T-helper 1 cell (primary cell): ENCODE measurements at places on chromosomes 3 and 15.

GRCh38 chr3:73772076-73772886 lies 147.5 kb upstream of the PDZRN3 start:
- no peak for DNase-seq

GRCh38 chr3:14472471-14473351 lies 67.4 kb downstream of the GRIP2 start:
- DNase-seq = no peak

DNA sequence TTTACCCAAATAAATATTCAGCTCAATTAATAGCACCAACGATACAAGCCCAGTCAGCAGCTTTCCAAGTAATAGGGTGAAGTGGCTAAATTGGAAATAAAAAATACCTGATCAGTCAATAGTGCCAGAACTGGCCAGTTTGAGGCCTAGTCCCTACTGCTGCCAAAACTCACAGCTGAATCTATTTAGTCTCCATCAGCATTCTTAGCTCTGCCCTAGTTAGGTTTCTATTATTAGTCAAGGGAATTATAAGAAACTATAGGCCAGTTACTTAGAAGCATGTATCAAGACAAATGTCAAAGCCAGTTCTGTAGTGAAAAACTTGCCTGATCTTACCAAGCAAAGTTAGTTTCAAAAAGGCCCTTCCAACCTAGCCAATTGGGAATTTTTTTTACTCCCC lies 146.2 kb upstream of the ZBTB20 start:
- no peak for DNase-seq

DNA sequence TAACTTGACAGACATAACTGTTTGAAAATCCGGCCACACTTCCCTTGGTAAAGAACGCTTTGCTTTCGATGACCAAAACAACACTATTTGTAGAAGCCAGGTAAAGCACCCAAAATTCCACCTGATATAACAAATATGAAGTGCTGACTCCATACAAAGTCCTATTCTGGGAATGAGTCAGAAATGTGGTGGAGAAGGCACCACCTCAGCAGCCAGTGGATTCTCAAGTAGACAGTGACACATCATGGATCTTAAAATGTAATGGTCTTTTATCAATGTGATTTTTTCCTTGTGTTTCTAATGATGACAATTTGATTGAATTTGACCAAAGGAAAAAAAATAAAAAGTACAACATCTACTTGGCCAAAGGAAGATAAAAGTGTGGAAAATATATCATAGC lies 135.0 kb upstream of the WNT5A start:
- no peak for DNase-seq

GRCh38 chr3:27056326-27056725 lies 312.9 kb downstream of the NEK10 start:
- DNase-seq = no peak

- no peak for DNase-seq
Measured at GRCh38 chr3:16132190-16132589, 42.3 kb upstream of the GALNT15 start.

DNA sequence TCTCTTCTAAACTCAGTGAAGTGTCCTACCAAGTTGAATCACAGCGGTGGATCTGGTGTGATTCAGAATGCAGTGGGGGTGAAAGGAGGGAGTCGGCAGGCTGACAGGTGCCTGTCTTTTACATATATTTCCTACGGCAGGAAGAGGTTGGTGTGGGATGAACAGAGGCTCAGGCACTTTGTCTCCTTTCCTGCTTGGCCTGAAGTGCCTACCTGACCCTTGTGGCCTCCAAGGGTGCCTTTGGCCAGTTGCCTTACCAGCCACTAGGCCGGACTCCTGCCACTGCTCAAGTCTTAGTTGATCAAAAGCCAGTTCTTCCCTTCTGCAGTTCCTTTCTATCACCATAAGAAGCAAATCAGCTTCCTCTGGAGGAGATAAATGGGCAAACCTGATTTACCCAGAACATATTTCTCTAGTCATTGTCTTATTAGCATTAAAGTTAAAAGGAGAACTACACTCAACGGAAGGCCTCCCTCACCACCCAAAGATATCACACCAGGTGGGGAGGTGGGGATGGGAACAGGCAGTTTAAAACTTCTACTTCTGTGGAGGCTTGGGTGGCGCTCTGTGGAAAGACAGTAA lies 52.1 kb downstream of the CRTC3 start:
- DNase-seq = no peak

DNA sequence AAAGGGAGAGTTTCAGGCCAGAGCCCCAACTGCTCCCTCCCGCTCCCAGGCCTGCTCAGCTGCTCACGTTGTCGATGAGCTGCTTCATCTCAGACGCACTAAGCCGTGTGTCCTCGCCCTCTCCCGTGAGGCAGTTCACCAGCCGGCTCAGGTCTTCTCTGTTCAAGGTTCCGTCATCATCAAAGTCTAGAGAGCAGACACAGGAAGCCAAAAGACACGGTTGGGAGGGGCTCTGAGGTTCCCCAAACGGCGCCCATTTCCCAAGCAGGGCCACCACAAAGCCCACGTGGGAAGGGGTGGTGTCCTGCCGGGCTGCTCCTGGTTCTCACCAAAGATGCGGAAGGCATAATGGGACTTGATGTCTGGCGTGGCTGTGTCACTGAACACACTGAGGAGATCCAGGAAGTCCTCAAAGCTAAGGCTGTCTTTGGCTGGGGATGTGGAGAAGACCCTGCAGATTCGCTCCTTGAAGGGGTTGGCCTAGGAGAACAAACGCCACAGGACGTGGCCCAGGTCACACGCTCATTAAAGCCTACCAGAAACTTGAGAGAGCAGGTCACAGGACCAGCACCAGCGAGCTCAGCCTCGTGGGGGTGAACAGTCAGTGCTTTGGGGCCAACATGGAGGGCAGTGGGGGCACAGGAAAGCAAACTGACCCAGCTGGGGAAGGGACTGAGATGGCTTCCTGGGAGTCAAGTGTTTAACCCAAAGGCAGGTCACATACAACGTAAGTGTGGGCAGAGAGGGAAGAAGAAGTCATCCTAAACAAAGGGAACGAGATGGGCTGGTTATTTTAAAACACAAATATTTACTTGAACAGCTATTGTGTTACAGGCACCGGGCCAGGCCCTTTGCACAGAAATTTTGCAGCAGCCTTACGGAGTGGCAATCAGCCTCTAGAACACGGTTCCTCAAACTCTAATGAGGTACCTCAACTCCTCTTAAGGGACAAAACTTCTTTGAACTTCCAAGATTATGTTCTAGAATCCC lies 2.4 kb downstream of the CIB1 start:
- peak; percentile 81 for DNase-seq

GRCh38 chr15:59020322-59020721 lies 32.9 kb downstream of the RNF111 start:
- no peak for DNase-seq

DNA sequence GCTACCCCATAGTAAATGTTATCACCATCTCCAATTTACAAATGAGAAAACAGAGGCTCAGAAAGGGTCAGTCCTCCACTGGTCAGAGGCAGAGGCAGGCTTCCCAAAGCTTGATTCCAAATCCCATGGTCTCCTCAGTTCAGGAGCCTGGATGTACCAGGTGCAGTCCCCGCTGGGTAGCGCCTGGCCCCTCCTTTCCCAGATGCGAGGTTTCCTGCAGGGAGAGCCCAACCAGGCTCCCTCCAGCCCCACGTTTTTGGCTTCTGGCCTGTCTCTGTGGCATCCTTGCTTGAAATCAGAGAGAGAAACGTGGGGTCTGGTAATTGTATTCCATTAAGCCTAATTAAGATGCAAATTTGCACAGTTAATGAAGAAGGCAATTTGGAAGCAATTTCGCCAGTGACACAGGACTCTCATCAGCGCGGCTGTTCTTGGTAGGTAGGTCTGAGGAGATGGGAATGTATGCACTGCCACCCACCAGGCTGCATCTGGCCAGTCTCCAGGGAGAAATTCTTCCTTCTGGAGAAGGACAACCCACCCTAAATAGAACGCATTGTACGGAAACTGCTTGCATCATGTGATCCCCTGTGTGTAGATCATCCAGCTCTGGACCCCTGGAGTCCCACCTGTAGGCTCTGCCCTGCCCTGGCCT lies 50.5 kb downstream of the HRH1 start:
- DNase-seq = no peak

GRCh38 chr15:73962433-73962832 lies 29.7 kb downstream of the STOML1 start:
- DNase-seq = no peak

GRCh38 chr3:184827572-184827971 lies 15.6 kb downstream of the VPS8 start:
- DNase-seq = no peak

DNA sequence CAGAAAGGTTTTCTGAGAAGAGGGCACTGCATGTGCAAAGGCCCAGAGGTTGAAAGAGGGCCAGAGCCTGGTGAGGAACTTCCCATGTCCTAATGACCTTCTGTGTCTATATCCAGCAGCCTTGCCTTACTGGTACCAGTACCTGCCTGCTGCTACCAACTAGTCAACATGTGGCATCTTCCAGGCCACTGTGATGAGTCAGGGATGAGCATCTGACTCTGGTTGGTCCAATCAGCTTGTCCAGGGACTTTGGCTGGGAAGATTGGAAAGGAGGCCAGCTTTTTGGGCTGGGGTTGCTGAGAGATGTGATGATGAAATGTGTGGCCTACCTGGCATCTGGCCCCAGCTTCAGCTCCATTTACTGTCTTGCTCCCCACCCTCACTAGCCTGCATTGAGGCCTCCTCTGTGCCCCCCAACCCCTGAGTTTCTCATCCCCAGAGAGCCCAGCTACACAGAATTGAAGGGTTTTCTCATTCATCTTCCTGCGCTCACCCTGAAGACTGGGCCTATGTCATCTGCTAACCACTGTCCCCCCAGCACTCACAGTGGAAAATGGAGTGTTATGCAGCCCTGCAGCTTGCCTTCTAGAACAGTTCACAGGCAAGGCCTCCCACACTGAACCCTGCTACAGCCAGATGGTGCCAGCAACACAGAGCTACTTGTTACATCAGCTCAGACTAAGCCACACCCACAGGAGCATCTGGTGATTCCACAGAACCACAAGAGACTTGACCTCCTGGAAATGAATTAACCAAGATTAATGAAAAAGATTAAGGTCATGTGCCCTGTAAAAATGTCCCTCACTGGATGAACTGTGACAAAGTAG lies 1.3 kb upstream of the TWF2 start:
- peak; percentile 35 for DNase-seq

GRCh38 chr3:157248590-157249422 lies 88.9 kb upstream of the CCNL1 start:
- DNase-seq = no peak

GRCh38 chr3:154040283-154040682 lies 80.9 kb upstream of the ARHGEF26 start:
- no peak for DNase-seq

DNA sequence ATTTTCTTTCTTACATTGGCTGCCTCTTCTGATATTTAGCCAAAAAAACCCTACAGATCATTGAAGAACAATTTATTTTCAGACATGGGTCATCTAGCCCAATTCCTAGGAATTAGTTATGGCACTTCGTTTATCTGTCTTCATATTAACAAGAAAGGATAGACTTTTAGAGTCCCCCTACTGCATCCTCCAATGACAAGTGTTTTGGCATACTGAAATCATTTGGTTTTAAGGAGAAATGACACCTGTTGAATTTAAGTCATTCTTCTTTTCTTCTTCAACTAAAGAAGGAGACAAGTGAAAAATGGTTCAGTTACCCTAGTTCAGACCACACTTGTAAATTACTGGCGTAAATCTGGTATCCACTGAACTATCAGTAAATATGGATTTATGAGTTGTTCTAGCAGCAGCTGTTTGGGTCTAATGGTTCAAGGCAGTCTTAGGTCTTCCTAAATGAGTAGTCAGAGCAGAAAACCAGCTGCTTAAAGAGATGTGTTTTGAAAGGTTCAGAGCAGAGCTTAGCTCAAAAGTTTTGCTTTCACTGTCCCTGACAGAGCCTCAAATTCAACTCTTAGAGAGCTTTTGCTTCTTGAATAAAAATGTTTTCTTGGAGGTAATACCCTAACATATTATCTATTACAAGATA lies 5.6 kb downstream of the VGLL3 start:
- DNase-seq = no peak

DNA sequence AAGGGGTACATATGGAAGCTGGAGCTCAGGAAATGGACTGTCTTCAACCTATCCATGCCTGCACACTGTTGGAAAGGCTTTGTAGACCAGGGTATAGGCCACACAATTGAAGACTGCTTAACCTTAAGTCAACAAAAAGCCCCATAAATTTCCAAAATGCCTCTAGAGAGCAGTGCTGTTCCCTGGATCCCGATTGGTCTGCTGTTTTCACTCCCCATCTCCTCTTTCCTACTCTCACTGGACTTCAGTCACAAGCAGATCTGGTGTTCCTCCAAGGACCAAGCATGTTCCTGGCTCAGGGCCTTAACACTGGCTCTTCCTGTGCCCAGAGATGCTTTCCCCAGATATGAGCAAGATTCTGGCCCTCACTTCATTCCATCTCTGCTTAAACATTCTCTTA lies 22.8 kb upstream of the LRRC34 start:
- DNase-seq = no peak

GRCh38 chr15:39530480-39531342 lies 50.2 kb upstream of the THBS1 start:
- DNase-seq = no peak

- peak; percentile 23 for DNase-seq
Measured at GRCh38 chr3:72482589-72483321, 365.5 kb downstream of the SHQ1 start.

DNA sequence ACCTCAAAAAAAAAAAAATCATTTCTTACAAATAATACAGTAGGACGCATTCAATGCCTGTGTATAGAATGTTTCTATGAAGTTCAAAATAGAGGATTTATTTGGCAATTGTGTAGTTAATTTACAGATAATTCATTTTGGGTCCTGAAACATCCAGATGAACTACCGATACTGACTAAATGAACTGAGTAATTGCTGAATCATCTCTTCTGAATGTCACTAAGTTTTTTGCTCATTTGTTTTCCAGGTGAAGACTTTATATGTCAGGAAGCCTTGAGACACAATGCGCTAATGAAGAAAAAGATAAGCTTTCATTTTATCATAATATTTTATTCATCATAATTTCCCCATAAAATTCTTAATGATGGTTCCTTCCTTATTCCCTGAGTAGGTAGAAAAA lies 39.7 kb downstream of the PCOLCE2 start:
- DNase-seq = no peak

GRCh38 chr3:178969004-178969700 lies 102.5 kb downstream of the ZMAT3 start:
- DNase-seq = no peak

DNA sequence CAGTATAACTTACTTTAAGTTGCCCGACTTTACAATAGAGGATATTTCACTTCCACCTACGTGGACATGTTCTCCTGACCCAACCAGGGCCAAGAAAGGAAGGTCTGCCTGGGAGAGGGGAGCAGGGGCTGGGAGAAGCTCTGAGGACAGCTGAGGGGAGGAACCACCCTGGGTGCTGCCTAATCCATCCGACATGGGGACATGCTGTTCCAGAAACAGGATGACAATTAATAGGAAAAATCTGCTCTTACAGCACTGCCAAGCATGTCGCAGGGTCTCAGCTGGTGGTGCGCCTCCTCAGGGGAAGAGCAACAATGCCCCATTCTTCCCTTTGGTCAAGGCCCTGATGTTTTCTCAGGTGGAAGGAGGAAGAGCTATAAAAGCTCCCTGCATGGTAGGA lies 132.3 kb downstream of the NTRK3 start:
- DNase-seq = no peak

GRCh38 chr3:8460815-8461456 lies 40.7 kb upstream of the LMCD1 start:
- no peak for DNase-seq
